T follicular helper cell (primary cell): ENCODE measurements at places on chromosomes 4 and X.

- no peak for DNase-seq
These were observed 274.8 kb upstream of the TENM3 start for GRCh38 chr4:181968371-181968770.

DNA sequence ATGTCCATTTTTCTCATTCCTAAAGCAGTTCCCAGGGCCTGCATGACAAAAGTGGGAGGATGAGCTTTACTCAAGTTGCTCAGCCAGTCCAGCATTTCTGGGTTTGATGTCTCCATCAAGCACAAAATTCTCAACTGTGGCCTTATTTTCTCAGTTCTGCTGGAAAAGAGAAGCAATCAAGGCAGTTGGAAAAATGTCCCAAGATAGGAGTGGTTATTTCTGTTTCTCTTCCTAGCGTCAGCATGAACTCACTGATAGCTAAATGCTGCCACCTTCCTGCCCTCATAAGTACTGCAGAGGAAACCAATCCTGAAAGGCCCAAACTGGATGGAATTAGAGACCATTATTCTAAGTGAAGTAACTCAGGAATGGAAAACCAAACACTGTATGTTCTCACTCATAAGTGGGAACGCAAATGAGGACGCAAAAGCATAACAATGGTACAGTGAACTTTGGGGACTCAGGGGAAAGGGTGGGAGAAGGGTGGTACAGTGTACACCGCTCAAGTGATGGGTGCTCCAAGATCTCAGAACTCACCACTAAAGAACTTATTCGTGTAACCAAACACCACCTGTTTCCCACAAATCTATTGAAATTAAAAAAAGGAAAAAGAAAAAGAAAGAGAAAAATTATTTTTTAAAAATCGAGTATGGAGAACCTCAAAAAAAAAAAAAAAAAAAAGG, 29.6 kb downstream of the ADH7 start:
- peak; percentile 21 for DNase-seq

DNA sequence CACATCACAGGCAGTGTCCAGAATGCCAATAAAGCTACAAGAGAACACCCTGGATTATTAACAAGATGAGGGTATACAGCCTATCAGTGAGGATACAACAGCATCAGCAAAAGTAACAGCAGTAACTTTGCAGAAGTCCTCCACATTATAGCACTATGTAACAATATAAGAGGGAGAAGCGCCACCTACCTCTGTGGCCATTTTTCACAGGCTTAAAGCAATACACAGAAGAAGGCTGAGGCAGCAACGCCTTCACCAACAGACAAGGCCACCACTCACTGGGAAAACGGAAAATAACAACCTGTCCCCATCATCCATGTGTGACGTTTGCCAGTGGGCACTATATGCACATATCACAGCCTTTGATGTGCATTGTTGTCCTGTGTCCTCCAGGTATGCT, 12.5 kb downstream of the RTL8B start:
- no peak for DNase-seq

- DNase-seq, result no peak
These were observed 6.8 kb upstream of the ACSL4 start for GRCh38 chrX:109739625-109740432.

DNA sequence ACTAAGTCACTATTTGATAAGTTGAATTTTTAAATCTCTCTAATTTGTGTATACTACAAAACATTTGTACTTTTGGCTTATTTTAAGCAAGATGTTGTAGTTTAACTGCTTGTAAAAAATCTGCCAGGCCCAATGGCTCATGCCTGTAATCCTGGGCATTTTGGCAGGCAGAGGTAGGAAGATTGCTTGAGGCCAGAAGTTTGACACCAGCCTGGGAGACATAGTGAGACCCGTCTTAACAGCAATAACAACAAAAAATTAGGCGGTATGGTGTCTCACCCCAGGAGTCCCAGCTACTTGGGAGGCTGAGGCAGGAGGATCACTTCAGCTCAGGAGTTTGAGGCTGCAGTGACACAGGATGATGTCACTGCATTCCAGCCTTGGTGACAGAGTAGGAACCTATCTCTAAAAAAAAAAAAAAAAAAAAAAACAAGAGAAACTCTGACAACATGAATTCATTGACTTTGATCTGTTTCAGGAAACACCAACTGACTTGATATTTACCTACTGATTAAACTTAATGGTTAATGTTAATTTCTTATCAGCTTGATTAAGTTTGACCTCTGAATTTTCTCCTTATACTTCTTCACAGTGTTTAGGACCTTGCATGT, 8.9 kb downstream of the FHIP1A start:
- DNase-seq, result no peak

GRCh38 chr4:76630741-76631140, 195.7 kb downstream of the SHROOM3 start:
- DNase-seq, result no peak

- no peak for DNase-seq
These were observed 1.7 kb downstream of the MTMR1 start for GRCh38 chrX:150694738-150695410.

DNA sequence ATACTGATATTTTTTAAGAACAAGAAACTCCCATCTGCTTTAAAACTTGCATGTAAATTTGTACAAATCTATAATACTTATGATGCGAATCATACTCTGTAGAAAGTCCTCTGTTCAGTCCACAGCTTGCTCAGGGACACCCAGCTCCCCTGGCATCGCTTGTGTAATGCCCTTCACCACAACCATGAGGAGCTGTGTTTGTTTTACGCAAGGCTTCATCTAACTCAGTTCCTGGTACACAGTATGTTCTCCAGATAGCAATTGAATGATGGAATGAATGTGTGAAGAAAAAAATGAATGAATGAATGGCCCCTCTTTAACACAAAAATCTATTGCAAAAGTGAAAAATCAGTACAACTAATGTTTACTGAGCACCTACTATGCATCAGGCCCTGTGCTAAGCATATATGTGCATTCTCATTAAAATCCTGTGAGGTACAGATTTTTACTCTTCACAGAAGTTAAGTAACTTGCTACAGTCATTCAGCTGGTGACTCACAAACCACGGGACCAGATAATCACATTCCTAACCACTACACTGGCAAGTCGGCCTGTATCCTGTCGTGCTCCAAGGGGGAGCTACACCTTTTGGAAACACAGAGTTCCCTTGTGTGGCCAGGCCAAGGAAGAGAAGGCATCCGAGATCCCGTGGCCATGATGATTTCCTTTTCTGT, 58.7 kb upstream of the KDR start:
- DNase-seq, result no peak

DNA sequence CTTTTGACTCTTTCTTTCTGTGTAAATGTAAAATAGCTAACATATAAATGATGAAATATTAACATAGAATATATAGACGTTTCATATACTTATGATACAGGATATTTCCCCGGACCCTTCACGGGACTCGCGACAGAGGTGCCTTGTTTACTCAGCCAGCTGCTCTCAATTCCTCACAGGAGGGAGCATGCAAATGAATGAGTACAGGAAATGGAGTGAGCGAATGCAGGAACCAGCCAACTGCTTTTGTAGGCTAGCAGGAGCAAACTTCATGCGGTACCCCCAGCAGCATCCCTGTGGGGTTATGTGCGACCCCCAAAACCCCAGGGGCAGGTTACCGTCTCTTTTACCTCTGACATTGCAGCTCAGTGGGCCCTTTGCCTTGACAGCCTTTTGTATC, 110.3 kb upstream of the PDHA2 start:
- DNase-seq, result no peak

DNA sequence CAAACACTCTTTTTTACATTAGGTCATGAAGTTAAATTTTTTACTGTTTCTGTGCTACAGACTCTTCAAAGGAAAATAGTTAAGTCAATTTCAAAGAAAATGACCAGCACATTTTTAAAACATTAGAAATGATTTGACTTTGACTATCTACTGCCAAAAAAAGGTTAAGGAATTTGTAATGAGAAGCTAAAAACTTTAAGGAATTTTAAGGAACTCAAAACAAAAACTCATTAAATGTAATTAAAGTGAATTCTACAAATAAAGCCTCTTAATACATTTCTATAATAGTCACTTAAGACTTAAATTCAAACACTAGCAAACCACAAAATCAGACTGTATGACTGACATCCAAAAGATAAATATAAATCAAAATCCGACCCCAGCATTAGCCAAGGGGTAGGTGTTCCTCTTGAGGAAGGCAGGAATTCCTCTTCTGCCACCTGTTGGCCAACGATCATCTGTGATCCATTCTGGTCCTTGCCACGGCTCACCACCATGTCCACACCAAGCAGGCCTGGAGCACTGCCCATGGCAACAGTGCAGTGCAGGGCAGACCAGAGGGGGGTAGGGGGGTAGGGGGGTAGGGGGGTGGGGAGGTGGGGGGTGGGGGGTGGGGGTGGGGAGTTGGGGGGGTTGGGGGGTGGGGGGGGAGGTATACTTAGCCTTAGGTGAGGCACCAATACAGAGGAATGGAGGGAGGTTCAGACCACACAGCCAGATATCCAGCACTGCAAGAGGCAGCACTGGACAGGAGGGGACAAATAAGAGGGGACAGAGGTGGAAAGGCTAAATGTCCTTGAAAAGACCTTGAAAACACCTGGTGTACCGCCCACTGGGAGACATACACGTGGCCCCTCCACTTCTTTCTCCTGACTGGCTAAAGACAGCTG, 287.4 kb downstream of the CHIC1 start:
- DNase-seq, result peak; percentile 6

DNA sequence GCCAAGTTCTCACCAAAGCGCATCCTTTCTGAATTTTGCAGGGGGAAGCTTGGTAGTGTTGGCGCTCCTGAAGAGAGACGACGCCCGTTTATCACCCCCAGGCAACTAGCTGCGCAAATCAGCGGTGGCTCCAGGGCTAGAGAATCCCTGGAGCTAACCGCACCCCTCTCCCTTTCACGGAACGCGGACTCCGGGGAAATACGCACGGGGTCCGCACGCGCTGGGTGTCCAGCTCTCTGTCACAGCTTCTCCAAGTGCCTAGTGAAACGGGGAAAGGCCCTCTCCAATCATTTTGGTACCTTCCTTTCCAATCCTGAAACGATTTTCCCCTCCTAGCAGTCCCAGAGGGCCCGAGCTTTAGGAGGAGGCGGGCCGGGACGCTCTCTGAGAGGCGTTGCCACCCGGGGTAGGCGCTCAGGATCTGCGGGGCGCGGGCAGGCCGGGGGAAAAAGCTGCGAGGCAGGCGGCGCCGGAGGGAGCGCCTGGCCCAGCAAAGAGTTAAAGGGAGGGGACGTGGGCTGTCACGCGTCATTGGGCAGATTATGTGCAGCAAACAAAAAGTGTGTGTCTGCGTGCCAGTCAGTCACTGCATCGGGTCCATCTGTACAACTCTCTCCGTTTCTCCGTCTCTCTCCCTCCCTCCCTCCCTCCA, at the start of gene PRDM8:
Gene PRDM8 (plus strand): TSS at position 582 of the 652 bp plus-strand sequence. CDS start 2,578 bp downstream, outside the sequence.
- peak; percentile 34 for DNase-seq

DNA sequence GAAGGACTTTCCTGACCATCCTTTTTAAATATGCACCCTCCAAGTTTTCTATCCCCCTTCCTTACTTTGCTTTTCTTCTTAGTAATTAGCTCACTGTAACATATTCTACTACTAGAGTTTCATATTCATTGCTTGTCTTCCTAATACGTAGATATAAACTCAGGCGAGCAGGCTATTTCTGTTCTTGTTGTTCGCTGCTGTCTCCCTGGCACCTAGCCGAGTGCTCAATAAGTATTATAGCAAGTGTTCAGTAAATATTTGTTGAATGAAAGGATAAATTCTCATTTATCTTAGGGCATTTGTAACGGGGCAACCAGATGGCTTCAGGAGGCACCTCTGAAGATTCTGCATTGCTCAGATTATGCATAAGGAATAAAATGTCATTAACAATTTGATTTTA, 6.8 kb upstream of the RHOH start:
- no peak for DNase-seq

GRCh38 chrX:118225711-118226428, 109.3 kb upstream of the KLHL13 start:
- no peak for DNase-seq

- no peak for DNase-seq
These were observed 78.2 kb downstream of the AFAP1 start for GRCh38 chr4:7861440-7861881.

DNA sequence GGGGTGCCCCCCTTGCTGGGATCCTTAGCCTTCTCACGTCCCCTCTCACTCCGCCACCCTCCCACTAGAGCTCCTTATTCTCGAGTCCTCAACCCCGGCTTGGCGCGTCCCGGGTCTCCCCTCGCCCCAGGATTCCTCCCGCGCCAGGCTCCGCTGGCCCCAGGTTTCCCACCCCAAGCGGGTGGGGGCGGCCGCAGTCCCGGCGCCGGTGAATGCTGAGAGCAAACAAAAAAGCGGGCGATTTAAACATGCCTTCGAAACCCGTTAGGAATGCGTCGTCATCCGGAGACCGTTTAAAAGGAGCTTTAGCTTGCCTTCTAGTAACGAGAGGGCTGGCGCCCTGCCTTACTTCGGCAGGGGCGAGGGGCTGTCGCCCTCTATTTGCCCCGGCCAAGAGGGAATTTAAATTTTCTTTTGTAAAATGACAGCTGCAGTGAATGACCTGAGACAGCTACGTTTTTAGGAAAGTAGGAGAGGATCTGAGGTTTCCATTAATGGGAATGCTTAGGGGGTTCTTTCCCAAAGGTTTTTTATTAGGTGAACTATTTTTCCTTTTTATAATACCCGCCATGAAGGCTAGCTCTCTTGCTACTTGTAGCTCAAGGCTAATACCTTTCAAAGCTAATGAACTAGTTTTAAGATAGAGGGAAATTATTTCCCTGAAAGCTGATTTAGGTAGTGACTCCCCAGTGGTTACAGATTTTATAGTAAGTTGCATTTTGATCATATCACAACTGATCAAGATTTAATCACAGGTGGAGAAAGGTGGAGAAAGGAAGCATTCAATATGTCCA, 3.1 kb downstream of the JADE1 start:
- DNase-seq, result no peak

DNA sequence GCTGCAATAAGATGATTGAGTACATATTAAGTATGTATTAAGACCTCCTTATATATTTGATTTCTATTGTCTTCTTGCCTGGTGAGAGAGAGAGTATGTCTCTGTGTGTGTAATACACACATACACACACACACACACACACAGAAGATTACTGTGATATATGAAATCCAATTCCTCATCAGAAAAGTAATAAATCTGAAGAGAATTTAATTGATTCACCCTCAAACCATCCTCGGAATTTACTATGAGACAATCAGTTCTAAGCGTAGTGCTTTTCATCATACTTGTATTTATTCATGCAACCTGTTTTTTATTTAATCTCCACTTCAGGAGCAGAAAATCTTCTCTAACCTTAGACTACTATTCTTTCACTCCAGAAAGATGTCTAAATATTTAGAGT, 62.3 kb upstream of the TLL1 start:
- no peak for DNase-seq

DNA sequence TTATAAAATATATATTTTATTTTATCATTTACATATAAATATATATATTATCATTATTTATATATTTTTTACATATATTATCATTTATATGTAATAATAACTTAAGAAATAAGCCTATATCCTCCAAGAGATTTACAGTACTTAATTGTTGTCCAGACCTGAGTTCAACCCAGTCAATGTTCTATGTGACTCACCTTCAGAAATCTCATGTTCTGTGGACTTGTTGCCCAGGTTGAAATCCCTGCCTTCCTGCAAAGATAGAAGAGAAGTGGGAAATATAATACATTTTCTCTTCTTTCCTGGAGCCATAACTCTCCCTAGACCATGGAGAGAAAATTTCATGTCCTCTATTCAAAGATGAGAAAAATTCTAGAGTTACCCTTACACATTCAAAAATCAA, 247.3 kb downstream of the PARM1 start:
- no peak for DNase-seq

GRCh38 chr4:170014359-170015011, 11.7 kb downstream of the MFAP3L start:
- DNase-seq, result no peak
